Activated T-helper 2 cell treated with anti-CD3 and anti-CD28 coated beads, Interferon-gamma antibody, Interleukin-2, Interleukin-4, amounts not matched to agents 10 μg/mL and 5 μg/mL and 100 μg/mL, durations not matched to agents 14 hours and 24 hours and 36 hours (primary cell): ENCODE measurements at places on chromosomes 1 and 21.

- DNase-seq: no peak
Observed at GRCh38 chr1:10687251-10687651, 109.2 kb downstream of the CASZ1 start.

DNA sequence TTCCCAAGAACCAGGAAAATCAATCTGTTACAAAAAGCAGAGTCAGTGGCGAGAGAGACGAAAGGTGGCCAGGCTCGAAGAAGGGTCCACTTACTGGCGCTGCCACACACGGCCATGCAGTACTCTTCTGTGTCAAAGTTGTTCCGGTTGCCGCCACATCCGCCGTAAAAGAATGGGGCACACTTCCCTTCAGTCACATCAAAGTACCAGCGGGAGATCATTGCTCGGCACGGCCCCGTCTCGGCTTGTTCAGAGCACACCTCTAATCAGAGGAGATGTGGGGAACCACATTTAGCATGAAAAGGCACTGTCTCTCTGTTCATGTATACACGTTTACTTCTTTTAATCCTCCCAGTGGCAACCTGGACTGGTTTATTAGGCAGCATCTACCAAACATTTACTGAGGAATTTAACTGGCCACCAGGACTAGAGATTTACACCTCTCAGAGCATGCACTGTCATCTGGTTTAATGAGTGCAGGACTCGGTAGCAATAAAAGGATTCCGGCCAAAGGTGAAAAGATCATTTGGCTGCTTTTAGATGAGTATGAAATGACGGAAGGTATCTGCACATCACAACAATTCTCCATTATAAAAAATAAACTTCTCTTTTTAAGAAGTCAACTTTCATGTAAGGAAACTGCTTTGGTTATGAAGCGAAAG lies 170.5 kb downstream of the APP start:
- DNase-seq: peak; percentile 22

- peak; percentile 94 for DNase-seq
Observed at GRCh38 chr1:24964811-24965570, 34.9 kb upstream of the RUNX3 start.

GRCh38 chr1:9728451-9729295 lies 77.1 kb downstream of the PIK3CD start:
- peak; percentile 62 for DNase-seq

GRCh38 chr1:14396100-14396499 lies 202.4 kb upstream of the KAZN start:
- no peak for DNase-seq

DNA sequence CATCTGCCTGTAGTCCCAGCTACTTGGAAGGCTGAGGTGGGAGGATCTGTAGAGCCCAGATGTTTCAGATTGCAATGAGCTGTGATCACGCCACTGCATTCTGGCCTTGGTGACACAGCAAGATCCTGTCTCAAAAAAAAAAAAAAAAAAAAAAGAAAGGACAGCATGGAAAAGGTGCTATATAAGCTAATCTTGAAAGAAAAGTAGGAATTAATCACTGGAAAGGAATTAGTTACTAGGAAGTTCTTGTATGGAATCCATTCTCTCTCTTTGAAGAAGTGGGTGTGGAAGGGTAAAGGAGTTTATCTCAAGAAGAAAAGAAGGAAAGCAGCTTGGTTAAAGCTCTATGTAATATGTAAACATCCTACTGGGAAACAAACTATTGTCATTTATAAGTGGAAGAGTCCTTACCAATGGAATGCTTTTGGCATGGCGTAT lies 339.2 kb downstream of the DPYD start:
- no peak for DNase-seq

GRCh38 chr1:226082959-226083301 lies 20.4 kb downstream of the H3-3A start:
- DNase-seq: no peak

- no peak for DNase-seq
Observed at GRCh38 chr21:35032474-35033263, 16.4 kb downstream of the RUNX1 start.

DNA sequence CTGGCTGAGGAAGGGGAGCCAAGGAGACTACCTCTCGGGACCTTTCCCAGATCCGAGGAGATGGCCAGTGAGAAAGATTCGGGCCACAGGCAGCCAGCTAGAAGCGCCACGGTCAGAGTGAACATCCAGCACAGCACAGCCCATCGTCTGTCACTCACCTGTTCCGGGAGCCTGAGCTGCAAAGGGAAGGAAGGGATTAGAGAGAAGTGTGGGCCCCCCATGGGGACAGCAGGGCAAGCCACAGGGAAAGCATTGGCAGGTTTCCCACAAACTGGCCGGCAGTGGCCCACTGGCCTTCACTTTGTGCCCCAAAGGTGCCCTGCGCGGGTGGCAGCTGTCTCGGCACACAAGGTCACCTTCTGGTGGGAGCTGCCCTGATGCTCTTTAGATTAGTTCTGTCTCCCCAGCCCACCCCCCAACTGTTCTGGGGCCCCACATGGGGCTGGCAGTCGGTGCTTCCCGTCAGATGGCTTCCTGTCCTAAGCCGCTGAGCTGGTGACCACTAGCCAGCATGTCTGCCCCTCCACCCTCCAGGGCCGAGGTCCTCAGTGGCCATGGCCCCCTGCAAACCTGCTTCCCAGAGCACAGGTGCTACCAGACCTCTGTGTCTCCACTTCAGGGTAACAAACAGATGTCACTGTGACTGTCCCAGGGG lies 56.7 kb downstream of the LACTBL1 start:
- DNase-seq: no peak
